ENCODE measurements at places on chromosomes 5 and 9.

DNA sequence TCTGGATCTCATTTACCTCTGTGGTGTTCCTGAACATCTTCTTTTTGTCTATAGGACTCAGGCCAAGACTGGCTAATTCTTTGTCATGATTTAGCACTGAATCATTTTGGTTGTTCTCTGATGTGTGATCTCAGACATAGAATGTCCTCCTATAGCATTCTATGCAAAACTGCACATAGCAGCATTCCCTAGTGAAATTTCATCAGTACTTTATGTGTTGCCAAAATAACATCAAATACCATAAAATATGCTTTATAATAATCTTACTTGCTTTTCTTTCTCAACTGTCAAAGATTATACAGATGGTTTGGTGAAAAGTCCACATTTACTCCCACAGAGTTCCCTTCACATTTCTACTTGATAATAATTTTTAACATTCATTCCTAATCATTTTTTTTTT, 115.7 kb upstream of the MPDZ start:
- no peak for DNase-seq

DNA sequence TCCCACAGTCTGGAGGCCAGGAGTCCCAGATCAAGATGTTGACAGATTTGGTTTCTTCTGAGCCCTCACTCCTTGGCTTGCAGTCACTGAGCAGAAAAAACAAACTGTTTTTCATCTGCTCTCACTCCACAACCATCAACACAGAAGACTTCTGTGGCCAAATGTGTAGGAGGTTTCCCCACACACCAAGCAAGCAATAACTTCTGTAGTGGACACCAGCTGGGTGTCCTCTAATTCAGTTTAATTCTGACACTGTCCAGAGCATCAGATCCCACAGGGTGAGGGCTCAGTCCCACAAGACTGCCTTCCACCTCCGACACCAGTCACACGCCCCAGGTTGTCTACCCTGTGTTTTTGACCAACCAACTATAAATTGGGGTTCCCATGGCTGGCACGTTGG, 209.9 kb downstream of the AOPEP start:
- DNase-seq, result no peak

GRCh38 chr5:72518001-72518683, 10.9 kb upstream of the ZNF366 start:
- DNase-seq, result peak; percentile 65

DNA sequence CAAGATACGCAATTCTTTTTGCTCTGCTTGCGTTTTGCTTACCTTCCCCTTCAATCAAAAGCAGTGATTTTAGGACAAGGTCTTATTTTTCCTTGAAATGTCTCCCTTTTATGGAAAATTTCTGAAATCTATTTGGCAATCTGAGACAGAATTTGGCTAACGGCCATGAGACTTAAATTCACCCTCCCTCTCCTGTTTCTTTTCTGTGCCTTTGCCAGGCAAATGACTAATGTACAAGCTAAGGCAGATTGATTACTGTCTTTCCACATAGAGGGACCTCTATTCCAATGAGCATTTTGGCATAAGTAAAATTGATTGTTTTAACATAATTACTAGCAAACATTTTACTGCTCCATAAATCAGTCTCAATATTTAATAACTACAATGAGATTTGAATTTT, 31.7 kb downstream of the FAM81B start:
- DNase-seq, result no peak

DNA sequence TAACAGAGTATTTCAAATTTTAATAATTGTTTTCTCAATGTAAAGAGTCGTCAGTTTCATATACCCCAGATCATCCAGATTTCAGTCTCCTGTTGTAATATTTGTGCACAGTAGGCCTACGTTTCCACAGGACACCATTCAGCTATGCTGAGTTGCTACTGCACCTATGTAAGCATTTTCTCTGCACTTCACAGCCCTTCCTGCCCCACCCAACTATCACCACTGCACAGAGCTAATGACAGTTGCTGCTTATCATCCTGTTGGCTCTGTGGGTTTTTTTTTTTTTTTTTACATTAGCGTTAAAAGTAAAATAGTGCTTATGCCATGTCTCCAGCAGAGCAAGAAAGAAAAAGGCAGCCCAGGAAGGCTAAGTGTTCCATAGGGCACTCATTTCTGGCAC, 5.9 kb upstream of the PRKACG start:
- no peak for DNase-seq

- DNase-seq, result no peak
Observed at GRCh38 chr5:116685069-116685468, 110.4 kb upstream of the SEMA6A start.

GRCh38 chr5:125551246-125551645, 804.8 kb upstream of the ZNF608 start:
- DNase-seq, result no peak

- no peak for DNase-seq
Observed at GRCh38 chr5:149900390-149900789, 44.2 kb downstream of the PDE6A start.

GRCh38 chr9:119802621-119803020, 433.4 kb upstream of the BRINP1 start:
- DNase-seq, result peak; percentile 50

GRCh38 chr9:38359297-38359653, 33.2 kb upstream of the ALDH1B1 start:
- no peak for DNase-seq

DNA sequence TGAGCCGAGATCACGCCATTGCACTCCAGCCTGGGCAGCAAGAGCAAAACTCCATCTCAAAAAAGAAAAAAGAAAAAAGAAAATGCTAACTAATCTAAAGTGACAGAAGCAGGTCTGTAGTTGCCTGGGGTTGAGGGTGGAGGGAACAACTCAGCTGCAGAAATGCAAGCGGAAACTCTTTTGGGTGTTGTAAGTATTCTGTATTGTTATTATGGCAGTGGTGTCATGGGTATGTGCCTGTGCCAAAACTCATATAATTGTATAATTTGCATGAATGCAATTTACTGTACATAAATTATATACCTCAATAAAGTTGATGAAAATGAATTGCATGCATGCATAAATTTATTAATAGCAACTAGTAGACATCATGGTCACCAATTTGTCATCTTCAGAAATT, 23.0 kb upstream of the RPS23 start:
- DNase-seq, result no peak

Data from GM04504 (cell line).